ENCODE measurements at places on chromosomes 6 and 20. TPM values are rescaled to one million over a fixed set of nuclear protein-coding genes. Genes with fewer than 3 reads are reported as not detected.

- no peak for DNase-seq
Measured at GRCh38 chr6:73169111-73169510, 56.2 kb downstream of the KHDC1L start.

DNA sequence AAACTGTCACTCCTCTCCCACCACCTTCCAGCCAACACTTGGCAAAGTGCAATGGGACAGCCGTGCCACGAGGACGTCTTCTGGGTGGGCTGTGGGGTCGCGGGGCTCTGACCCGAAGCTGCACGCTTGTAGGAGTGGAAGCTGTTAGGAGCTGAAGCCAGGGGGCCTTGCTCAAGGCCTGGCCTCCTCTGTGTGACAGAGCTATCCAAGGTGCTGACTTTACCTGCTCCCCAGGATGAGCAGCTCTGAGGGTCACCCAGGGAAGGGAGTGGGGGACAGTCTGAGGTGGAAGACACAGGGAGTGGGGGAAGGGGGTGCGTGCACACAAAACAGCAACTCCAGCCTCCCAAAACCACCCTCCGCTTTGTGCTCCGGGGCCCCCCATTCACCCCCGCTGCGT, 17.5 kb upstream of the CHRNA4 start:
- no peak for DNase-seq

DNA sequence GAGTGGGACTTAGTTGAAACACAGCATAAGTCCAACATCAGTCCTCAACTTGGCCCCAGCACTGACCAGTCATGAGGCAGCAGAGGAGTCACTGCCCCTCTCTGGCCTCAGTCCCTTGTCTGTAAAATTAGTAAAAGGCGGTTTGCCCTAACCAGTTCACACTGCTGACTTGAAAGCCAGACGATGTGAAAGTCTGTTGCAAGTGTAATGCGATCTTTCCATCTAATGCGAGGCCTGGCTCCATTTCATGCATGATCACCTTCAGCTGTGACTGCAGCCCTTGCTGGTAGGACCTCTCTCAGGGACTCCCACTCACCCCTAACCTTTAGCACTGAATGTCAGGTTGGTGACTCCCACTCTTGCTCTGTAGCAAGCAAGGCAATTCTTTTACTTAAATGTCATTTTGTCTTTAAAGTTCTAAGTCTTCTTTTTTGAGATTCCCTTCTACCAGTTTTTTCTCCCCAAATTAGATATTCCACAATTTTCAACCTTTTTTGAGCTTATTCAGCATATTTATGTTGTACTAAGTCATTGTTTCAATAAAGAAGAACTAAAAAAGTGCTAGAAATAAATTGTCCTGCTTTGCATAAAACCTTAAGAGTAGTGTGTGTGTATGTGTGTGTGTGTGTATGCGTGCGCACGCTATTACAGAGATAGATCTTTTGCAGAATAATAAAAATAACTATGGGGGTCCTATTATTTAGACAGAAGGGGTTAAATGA, 245.5 kb downstream of the PACRG start:
- no peak for DNase-seq

GRCh38 chr6:21589352-21590345, 3.9 kb upstream of the SOX4 start:
- peak; percentile 89 for DNase-seq

The KIF6 gene
- 0.28 TPM for total RNA-seq

The CLVS2 gene
- not detected for total RNA-seq

- DNase-seq = no peak
Measured at GRCh38 chr6:152828431-152828830, 77.8 kb downstream of the VIP start.

The ZNF217 gene
- total RNA-seq = 8.6 TPM

- DNase-seq = peak; percentile 55
Measured at GRCh38 chr6:39496915-39497314, 174.4 kb upstream of the KCNK16 start.

DNA sequence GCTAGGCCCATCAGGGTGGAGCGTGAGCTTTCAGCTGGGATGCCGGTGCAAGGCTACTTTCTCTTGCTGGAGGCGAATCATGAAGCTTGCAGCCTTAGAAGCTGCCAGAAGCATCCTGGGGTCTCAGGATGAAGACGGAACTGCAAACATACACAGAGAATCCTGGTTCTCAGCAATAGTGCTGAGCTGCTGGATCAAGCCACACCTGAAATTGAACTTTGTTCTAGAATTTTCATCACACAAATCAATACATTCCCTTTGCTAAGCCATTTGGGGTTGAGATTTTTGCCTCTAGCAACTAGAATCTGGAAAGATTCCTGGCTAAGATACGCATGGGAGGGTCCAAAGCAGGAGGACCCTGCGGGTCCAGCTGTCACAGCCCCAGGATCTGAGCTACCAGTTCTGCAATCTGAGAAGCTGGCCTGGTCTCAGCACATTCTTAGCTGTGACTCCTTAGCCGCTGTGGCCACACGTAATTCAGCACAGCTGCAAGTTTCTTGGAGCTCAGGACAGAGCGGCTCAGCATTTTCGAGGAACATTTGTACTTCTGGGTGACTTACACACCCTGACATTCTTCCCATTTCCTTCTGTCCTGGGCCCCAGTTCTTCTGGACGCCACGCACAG, 6.6 kb upstream of the ARFGAP1 start:
- no peak for DNase-seq

- no peak for DNase-seq
Measured at GRCh38 chr20:46023999-46024398, 5.0 kb upstream of the SLC12A5 start.

The OLIG3 gene
- not detected for total RNA-seq

DNA sequence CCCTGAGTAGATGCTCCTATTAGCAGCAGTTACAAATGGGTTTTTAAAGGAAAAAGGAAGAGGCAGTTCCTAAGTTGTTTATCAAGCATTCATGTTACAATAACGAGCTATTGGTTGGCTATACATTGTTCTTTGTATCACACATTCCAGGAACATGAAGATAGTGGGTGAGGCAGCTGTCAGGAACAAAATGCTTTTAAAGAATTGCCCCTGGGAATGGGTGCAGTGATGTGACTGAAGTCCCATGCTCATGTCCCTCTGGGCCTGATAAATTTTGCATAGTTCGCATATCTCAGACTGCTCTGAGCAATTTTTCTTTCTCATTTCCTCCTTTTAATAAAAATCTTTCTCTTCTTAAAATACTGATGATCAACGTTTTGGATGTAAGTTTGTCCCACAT, 3.7 kb downstream of the ENPP1 start:
- DNase-seq = no peak

The KCNK5 gene
- 0.26 TPM for total RNA-seq

- peak; percentile 56 for DNase-seq
Measured at GRCh38 chr6:108946695-108947094, 98.5 kb downstream of the ARMC2 start.

DNA sequence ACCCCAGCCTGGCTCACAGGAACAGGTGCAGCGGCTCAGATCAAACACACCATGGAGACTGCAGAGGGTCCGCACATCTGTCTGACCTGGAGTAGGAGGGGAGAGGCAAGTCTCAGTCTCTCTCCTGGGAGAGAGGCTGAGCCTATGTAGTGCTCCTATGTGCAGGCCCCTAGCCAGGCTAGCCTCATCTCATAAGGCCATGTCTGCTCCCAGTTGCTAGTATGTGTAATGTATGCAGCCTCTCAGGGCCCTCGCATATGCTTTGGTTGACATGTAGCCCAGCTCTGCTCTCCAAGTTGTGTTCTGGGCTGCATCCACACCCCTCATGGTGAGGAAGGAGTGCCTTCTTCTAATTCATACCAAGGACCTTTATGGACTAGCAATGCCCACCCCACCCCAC, 11.8 kb downstream of the TNXB start:
- DNase-seq = no peak

DNA sequence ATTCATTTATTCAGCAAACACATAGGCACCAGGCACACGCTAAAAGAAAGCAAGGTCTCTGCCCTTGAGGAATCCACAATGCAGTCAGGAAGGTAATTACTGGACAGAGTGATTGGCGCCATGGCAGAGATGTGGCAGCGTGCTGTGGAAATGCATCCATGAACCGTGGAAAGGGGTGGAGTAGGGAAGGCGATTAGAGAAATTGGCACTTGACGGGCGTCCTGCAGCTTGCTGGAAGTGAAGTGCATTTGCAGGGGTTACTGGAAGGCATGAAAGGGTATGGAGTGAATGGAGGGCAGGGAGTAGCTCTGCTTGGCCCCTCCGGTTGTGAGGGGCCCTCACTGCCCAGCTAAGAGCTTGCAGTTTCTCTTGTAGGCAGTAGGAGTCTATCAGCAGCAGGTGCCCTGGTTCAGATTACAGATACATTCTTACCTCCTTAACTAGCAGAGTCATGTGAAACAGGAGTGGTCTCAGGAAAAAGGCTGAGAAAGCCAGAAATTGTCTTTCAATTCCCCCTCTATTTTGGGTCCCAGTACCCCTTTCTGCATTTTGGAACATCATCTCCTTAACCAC, 122.5 kb upstream of the TIAM2 start:
- DNase-seq = no peak

The PRSS16 gene
- total RNA-seq = 0.23 TPM

- DNase-seq = no peak
Measured at GRCh38 chr20:15965165-15965564, 608.1 kb downstream of the KIF16B start.

The QRSL1 gene
- total RNA-seq = 15.6 TPM

- peak; percentile 75 for DNase-seq
Measured at GRCh38 chr6:25278914-25279747, at the start of gene CARMIL1. TSS of gene CARMIL1 (plus strand) at chr6:25279374. CDS start at chr6:25279796, 422 bp downstream.

All from heart right ventricle (tissue), 16 donors.